Stimulated activated CD8-positive, alpha-beta memory T cell treated with anti-CD3 and anti-CD28 coated beads, Interleukin-4, amount 100 ng/mL, for 24 hours (primary cell): ENCODE measurements at places on chromosomes 2 and 18.
A peak's percentile ranks its signal among the peaks of the same experiment; 100 is the strongest.

DNA sequence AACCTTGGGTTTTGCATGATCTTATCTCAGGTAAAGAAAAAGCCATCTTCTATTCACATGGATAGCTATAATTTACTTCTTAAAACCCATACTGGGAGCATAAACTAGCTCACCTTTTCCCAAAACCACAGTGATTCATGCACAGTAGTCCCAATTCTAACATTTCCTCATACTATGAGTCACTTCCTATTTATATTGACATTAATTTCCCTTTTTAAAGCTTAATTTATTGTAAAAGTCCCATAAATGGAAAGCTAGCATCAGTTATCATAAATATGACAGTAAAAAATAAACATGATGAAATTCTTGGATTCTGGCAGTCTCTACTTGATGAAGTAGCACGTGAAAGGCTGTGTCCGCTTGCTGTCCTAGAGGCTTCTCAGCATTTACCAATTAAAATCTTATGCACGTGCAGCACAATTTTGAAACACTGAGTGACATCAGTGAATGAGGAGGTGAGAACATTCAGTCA lies 180.1 kb downstream of the CDH2 start:
- no peak for DNase-seq

DNA sequence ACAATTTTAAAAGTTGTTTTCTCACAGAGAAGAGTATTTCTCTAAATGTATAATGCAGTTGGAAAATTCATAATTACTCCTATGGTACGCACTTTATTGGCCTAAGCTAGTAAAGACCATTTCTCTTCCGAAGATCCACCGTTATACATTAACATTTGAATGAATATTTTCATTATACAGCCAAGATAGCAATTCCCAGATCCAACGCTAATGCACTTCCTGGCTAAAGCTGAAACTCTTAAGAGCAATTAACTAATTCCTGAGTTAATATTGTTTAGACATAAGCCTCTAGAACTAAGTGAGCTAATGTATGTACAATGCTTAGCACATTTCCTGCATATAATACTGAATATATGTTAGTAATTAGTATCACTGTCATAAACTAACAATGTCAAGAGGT lies 56.2 kb downstream of the PDK1 start:
- DNase-seq = no peak

DNA sequence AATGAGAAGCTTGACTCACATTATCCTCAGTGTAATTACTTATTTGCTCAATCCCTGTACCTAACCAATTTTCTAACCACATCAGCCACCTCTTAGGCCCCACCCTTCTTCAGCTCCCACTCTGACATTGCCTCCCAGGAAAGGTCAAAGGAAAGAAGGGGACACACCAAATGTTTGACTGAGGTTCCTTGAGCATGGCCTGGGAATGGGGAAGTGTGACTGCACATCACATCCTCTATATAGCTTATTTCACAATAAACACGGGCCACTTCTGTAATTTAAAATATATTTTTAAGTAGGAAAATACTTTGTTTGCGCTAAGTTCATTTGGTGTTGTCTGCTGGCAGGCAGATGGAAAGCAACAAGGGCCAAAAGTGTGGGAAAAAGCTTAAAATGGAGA lies 3.0 kb upstream of the FIGLA start:
- no peak for DNase-seq

DNA sequence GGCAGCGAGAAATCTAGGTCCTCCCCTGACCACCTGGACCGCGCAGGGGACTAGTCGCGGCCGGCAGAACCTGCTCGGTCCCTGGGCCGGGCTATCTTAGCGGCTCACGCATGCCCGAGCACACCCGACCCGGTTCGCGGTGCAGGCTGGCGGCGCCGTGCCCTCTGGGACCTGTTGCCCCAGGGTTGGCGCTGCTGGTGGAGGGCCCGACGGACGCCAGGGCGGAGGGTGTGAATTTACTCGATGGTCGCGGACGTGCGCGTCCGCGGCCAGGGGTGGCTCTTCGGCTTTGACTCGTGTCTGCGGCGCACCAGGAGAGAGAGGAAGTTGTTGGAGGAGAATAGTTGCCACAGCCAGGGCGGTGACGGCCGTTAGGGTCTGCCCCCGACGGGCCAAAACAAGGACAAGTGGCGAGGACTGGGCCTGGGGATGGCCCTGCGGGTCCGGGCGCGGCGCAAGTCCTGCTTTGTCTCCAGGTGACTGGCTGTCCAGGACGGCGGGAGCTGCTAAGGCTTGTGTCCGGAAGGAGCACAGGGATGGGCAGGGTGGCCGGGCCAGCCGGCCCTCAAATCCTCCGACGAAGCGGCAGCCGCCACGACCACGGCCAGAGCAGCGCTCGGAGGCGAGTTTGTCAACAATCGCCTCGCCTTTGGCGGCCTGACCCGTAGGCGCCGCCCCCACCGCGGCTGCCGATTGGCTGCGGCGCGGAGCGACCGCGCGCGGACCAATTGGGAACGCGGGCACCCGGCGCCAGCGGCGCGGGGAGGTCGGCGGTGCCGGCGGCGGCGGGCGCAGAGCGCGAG lies 1.3 kb downstream of the BCL2L11 start:
- DNase-seq = peak; percentile 72

DNA sequence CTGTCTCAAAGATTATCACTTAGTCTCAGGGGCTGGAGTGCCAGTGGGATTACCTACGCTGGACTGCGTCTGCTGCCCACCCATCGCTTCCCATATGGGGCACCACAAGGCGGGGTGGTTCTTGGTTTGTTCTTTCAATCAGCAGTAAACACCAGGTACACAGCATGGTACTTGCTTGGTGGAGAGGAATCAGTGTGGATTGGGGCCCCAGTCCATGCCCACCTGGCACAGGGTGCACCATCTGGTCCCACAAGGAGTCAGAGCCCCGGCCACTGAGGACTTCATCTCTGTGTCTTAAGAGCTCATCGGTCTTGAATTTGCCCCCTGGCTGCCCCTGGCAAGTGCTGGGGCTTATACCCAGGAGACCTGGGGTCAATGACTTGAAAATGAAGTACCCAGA lies 96.2 kb downstream of the GLI2 start:
- DNase-seq = no peak

DNA sequence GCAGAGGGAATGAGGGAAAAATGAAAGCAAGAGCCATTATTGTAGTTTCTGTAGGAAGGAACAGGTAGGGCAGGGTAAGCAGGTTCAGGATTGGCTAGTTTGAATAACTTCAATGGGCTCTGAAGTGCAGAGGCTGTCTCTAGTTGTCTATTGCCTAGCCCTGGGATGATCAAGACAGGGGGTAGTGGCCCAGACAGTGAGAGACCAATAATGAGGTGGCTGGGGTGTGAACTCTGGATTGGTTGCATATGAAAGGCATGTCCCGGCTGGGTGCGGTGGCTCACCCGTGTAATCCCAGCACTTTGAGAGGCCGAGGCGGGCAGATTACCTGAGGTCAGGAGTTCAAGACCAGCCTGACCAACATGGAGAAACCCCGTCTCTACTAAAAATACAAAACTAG lies 67.5 kb upstream of the SLC38A11 start:
- DNase-seq = no peak

DNA sequence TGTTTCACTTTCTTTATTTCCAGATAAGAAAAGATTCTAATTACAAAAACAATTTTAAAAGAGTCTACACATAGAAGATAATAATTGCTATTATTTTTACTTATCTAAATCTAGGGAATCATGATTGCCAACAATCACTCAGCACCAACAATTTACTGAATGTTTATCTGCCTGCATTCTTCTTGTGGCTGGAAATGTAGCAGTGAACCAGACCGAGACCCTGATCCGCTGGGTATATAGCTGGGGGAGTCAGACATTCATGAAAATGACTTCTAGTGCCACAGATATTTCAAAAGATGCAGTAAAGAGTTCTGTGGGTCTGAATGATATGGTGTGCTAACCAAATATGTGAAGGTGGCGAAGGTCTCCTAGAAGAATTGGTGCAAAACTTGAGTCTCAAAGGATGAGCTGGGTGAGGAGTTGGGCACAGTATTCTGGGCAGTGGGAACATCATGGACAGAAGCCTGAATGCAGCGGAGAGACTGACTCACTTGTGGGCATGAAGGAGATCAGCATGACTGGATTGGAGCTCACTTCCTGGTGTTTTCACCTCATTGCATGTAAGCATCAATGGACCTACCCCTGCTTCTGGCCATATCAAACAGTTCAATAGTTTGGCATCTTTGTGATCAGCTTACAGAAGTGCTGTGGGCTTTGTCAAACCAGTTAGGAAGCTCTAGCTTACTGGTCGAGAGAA lies 26.1 kb upstream of the FN1 start:
- no peak for DNase-seq

- DNase-seq = no peak
Observed at GRCh38 chr2:202098291-202098690, 25.2 kb downstream of the KIAA2012 start.
